Fibroblast of skin of back (primary cell): ENCODE measurements at places on chromosomes 11 and 22.
A peak's percentile ranks its signal among the peaks of the same experiment; 100 is the strongest.

DNA sequence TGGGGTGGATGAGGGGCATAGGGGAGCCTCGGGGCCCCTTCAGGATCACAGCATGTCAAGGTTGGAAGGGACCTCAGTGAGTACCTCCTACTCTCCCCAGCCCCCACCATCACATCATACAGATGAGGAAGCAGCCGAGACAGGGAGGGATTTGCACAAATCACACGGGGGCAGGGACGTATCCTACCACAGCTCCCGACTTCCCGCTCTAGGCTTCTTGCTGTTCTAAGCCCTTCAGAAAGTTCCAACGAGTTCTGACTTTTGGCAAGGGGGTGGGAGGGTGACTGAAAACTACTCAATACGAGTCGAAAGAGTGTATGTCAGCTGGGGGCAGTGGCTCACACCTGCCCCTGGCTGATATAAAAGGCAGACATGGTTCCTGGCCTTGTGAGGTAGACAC is 4.7 kb upstream of the RAD9A start:
- DNase-seq = no peak

DNA sequence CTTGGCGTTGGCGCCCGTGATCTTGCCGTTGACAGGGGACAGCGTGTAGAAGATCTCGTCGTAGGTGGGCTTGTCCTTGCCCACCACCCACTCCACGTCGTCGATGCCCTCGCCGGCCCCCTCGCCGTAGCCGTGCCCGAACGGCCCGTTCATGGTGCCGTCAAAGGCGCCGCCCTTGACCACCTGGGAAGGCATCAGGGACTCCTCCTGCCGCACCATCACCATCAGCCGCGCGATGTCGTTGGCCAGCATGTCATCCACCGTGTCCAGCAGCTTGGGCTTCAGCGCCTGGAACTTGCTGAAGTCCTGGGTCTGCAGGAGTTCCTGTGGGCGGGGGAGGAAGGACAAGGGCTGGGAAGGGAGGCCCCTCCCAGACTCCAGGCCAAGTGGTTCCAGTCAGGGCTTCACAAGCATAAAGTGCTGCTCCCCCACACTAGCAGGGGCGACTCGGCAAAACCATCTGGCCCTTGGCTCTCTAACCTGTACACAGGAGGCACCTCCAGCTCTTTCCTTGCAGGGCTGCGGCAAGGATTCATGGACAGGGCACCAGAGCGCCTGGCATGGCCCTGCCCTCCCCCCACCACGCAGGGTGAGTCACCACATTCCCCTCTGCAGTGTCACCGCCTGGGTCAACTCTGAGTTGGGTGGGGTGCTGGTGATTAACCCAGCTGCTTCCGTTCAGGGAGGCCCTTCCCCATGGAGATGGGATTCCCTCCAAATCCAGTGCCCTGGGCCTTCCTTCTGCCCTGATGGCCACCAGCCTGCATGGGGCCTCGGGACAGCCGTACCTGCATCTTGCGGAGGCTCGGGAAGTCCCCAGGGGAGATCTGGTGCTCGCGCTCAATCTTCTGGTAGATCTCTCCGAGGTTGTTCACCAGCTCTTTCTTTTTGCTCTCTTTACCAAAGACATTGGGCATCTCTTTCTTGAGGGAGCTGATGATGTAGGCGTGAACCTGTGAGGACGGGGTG is 10.4 kb upstream of the CDC42BPG start:
- peak; percentile 97 for DNase-seq

DNA sequence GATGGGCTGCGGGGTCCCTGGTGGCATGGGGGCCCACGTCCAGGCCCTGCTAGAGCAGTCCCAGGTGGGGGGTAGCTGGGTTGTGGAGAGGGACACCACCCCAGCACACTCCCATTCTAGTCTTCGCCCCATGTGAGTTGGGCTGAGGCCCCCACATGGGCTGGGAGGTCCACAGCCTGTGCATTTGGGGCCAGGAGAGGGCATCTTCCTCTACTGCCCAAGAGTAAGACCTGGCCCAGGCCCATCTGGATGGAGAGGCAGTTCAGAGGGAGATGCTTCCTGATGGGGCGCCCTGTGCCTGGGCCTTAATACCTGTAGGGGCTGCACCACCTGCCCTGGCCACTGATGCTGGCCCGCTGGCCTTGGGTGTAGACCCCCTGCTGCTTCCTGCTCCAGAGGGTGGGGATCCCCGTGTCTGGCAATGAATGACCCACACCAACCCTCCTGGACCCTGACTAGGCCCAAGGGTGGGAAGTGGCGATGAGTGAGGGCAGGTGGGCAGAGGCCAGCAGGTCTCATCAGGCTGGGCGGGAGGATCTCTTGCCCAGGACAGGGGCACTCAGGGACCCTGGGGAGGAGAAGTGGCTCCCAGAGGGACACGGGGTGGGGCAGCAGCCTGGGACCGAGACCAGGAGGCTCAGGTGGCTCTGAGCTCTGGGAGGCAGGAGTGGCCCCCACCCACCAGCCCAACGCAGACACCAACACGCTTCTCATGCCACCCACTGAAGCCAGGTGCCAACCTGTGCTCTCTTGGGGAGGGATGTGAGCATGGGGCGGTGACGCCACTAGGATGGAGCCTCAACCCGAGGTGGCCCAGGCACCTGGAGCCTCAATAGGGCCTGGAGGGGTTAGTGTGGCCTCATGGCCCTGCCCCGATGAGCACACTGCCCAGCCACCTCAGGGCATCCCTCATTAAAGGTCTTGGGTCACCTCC is 17.4 kb upstream of the GNB1L start:
- DNase-seq = no peak

GRCh38 chr22:27799827-27800249 is 1.7 kb downstream of the MN1 start:
- DNase-seq = peak; percentile 44
